ENCODE measurements at places on chromosomes 1 and 21. TPM values are rescaled to one million over a fixed set of nuclear protein-coding genes. Genes with fewer than 3 reads are reported as not detected.

DNA sequence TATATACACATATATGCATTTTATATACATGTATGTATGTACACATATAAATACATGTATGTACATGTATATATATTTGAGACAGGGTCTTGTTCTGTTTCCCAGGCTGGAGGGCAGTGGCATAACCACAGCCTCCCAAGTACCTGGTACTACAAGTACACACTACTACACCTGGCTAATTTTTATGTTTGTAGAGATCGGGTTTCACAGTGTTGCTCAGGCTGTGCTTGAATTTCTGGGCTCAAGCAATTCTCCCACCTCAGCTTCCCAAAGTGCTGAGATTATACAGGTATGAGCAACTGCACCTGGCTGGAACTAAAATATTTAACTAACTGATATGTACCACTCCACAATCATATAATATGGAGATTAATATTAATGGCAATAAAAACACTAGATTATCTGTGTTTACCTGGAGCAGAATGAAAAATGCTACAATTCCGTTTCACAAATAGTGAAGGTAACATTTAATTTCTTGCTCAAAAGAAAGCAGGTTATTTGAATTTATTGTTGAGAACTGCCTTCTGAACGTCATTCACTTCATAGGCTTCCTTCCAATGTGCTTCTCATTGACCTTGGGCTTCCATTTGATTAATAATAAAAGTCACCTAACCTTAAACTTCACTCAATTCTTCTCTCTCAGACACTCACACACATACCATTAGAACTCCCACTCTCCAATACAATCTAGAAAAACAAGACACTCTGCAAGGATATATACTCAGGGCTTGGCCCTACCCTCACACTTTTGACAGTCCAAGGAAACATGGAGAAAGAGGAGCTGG lies 57.0 kb downstream of the PTGER3 start:
- H3K27me3 ChIP-seq, result peaks cover 42% of the 10 kb centered on the region
- H3K27ac ChIP-seq, result no peak overlapping the region
- DNase-seq, result no peak
- H3K4me1 ChIP-seq, result no peaks in the 10 kb centered on the region

- H3K27me3 ChIP-seq, result no peaks in the 10 kb centered on the region
- no peak overlapping the region for H3K4me3 ChIP-seq
- no peaks in the 10 kb centered on the region for H3K36me3 ChIP-seq
- H3K4me1 ChIP-seq, result no peaks in the 10 kb centered on the region
- no peak overlapping the region for H3K27ac ChIP-seq
Measured at GRCh38 chr1:160797271-160797709, 1.3 kb downstream of the LY9 start.

The RAB25 gene
- total RNA-seq, result 142 TPM

The PI4KB gene
- 45.1 TPM for total RNA-seq

GRCh38 chr21:44301141-44301540 lies 1.3 kb downstream of the PFKL start:
- H3K36me3 ChIP-seq, result 0 out of 2 replicates have a peak, but pooled peaks cover 2% of the 10 kb centered on the region
- H3K4me1 ChIP-seq, result peaks cover 15% of the 10 kb centered on the region
- peak overlapping the region; percentile 76 for H3K4me3 ChIP-seq
- DNase-seq, result no peak
- H3K27ac ChIP-seq, result peak overlapping the region; percentile 92

GRCh38 chr21:39196838-39197237 lies 13.6 kb upstream of the PSMG1 start:
- no peaks in the 10 kb centered on the region for H3K27me3 ChIP-seq
- no peak overlapping the region for H3K4me3 ChIP-seq
- DNase-seq, result no peak
- H3K36me3 ChIP-seq, result peaks cover 27% of the 10 kb centered on the region
- H3K4me1 ChIP-seq, result no peaks in the 10 kb centered on the region
- H3K27ac ChIP-seq, result no peak overlapping the region

All from HCT116 (cell line).